ENCODE measurements at places on chromosomes 4 and X.
A peak's percentile ranks its signal among the peaks of the same experiment; 100 is the strongest.

- no peak for DNase-seq
Observed at GRCh38 chr4:5261866-5262265, 210.6 kb downstream of the STK32B start.

GRCh38 chr4:36304138-36304681 is 22.8 kb downstream of the DTHD1 start:
- no peak for DNase-seq

DNA sequence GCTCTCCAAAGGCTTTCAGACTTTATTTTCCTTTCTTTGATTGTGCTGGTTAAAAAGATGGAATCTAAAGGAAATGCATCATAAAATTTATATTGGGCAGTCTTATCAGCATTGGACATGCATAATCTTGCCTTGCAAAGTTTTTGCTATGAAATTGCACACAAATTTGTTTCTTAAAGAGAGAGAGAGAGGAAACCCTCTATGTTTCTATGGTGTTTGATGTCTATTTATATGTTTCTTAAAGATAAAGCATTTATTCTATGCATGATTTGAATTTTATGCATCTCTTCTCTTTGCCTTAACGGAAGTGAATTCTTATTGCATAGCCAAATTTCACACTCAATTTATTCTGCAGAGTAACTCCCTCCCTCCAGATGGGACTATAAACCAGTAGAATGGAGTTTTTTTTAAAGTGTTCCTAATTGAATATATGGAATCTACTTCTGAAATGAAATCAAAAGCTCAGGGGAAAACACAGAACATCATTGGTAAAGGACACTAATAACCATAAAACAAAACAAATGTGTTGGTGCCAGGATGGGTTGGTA is 83.5 kb upstream of the PPARGC1A start:
- DNase-seq: no peak

DNA sequence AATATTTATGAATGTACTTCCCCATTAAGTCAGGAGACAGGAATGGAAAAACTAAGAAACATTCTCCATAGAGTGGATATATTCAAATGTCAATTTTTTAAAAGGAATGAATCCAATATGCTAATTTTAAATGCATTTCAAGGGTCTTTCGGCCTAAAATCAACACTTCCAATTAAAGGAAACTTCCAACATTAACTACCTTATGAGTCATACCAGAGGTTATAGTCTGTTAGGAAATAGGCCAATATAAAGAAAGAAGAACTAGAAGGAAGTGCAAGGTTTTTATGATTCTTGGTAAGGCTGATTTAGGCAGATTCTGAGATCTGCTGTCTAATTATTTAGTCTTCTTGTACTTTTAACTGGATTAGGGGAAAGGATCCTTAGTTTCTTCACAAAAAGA is 260.1 kb upstream of the EDNRA start:
- DNase-seq: no peak

DNA sequence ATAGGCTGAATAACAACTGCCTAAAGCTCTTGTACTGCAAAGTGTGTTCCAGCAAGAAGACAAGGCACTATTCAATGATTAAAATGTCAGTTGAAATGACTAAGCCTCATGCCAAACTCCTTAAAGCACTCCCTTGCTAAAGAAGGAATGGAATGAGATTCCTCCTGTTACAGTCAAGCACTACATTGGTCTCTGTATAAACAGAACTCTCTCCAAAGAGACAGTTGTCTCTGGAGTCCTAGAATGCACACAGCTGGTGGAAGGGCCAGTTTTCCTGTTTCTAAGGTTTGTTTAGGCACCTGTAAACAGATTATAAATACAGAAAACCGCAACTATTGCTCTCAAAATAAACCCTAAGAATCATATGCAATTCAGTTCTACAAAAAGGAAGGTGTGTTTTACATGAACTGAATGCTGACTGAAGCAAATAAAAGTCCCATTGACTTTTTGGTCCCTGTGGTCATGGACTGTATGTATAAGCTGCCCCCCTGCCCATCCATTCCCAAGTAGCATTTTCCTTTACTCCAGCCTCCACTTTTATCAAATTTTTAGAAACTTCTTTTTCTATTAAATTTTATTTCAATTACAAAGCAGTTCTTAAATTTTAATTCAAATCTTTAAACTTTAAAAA is 47.0 kb downstream of the FAT1 start:
- peak; percentile 87 for DNase-seq

- DNase-seq: no peak
Observed at GRCh38 chr4:99186029-99186428, 33.0 kb downstream of the ADH6 start.

DNA sequence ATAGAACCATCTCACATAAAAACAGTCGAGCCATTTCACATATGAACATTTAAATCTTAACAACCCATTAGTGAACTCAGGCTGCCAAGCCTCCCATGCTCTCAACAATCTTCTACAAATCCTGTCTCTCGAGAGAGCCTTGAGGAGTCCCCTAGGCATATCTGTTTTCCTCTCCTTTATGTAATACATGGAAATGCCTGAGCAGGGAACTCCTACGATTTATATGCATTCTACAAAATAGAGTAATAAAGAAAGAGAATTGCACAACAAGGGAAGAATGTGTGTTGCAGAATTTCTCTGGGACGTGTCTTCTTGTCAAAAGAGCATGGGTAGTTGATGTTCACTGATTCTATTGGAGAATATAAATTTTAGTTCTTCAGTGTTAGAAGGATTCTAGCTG is 101.8 kb upstream of the VCX2 start:
- no peak for DNase-seq

DNA sequence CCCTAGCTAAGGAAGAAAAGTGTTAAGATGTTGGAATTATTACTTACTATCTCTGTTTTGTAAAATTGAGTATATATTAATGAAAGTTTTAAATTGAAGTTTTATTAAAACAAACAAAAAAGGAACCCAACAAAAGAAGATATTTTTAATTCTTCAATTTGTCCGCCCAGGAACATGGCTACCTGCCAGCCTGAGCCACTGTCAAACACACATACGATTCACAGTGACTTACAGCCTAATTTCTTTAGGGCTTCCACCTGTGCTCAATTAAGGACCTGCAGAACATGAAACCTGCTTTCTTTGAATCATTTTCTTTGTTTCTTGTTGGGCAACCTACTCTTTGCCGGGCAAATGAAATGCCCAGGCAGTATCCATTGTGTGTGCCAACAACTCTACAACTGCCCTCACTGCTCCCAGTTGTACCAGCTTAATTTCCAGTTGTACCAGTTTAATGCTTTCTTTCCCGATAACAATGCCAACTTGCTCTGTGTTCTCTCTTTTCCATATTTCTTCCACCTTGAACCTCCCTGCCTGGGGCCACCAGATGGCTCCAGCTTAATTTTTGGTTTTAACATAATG is 181.7 kb downstream of the GBA3 start:
- DNase-seq: no peak

DNA sequence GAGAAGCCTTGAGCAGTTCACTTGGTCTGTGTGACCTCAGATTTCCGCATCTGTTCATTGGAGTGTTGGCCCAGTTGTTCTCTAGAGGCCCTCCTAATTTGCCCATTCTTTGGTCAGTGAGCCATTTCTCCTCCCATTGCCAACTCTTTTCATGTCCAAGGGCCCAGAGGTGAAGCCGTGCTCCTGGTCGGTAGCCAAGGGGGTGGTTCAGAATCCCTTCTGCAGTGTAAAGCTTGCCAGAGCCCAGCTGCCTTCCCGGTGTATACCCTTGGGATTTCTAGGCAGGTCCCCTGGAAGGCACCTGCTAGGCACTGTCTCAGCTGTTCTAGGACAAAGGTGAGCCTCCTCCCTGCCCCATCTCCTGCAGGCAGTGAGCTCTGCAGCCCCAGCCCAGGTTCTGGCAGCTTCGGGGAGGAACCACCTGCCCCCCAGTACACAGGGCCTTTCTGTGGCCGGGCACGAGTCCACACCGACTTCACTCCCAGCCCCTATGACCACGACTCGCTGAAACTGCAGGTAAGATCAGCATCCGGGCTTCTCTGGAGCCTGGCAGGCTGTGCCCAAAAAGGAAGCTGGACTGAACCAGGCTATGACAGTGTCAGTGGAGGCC is 12.3 kb downstream of the SASH3 start:
- DNase-seq: no peak

DNA sequence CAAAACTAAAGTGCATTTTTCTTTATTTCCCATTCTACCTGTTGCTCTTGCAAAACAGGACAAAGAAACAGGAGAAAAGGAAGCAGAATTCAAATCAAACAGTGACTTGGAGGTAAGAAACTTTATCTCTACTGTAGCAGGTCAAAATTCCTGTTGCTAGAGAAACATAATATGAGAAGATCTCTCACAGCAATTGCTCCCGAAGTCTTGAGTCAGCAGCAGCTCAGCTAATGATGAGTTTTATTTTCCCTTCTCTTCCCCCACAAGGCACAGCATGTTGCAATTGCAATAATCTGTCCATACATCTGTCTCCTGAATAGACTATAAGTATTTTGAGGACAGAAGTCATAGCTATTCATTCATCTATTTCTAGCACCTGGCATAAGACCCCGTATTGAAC is 112.7 kb downstream of the CLNK start:
- peak; percentile 16 for DNase-seq

GRCh38 chr4:114509340-114509739 is 89.3 kb upstream of the UGT8 start:
- DNase-seq: no peak

- DNase-seq: peak; percentile 0
Observed at GRCh38 chr4:179097741-179098140, 1655.5 kb upstream of the AGA start.
